ENCODE measurements at places on chromosomes 11 and 22.

DNA sequence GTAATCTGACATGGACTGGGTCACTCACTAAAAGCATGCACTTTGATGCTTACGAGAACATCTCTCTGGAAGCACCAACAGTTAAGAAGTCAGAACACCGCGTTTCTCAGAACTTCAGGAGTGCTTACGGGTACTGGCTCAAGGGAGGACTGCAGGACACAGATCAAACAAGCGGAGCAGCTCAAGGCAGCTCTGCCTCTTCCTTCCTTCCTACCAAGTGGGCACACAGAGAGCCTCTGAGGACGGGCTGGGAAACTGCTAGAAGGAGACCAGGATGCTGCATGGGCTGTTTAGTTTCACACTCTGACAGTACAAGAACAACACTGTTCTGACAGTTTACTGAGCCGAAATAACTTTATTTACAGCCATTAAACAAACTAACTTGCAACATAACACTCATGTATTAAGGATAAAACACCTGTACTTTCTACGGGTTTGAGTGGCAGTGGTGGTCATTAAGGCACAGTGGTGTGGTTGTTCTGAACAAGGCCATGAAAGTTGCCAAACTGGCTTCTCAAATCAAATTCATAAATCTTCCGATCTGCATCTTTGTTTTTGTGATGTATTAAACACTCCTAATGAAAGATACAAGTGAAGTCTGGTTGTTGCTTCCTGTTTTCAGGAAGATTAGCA, 37.5 kb downstream of the ARFGAP3 start:
- DNase-seq: no peak

GRCh38 chr11:2833716-2834502, 51.7 kb downstream of the CDKN1C start:
- DNase-seq: peak; percentile 35

DNA sequence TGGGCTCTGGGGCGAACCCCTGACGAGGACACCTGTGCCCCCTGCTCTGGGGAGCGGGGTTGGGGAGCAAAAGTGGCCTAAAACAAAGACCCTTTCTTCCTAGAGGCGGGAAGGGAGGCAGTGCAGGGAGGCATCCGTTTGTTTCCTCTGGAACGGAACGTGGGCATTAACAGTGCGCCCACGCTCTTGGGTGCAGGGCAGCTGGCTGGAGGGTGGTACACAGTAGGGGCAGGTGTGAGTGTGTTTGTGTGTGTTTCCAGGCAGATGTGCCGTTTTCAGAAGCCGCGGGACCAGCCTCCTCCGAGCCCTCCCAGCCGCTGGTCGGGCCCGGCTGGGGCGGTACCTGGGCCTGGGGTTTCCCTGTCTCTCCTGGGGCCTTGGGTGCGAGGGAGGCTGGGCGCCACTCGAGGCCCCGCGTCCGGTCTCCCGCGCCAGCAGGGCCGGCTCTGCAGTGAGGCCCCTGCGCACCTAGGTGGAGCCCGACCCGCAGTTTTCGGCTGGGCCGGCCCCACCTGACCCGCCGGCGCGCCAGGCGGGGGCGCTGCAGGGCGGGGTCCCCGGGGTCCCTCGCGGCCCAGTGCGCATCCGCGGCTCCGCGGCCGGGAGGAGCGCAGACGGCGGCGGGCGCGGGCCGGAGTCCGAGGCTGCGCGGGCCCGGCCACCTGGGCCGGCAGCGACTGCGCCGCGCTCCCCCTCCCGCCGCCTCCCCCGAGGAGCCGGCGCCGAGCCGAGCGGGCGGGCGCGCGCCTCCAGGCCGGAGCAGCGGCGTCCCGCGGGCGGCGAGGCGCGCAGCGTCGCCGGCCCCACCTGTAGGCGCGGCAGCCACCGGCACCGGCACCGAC, 1252.7 kb downstream of the BRD1 start:
- DNase-seq: no peak

DNA sequence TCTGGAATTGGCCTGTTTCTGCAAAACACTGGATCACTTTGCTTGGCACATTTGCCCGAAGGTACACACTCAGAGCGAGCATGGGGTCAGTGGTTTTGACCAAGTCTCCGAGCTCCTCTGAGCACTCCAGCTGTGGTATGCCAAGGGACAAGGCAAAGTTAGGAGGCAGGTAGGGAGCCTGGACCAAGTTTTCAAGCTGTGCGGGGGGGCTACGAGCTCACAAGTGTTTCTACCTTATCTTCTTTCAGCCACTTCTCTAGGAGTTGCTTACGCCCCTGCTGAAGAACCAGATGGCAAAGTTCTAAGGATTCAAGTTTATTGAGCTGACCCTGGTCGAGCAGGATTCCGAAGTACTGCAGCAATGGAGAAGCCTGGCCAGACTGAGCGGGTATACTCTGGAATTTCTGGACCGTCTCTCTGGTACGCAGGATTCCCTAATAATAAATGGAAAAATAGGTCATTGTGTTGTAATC, 54.7 kb upstream of the SLC25A1 start:
- DNase-seq: no peak

- no peak for DNase-seq
Measured at GRCh38 chr11:108906329-108906728, 241.5 kb downstream of the DDX10 start.

GRCh38 chr11:119551420-119552105, 128.6 kb upstream of the THY1 start:
- no peak for DNase-seq

GRCh38 chr11:12813371-12814225, 139.4 kb downstream of the TEAD1 start:
- DNase-seq: no peak

DNA sequence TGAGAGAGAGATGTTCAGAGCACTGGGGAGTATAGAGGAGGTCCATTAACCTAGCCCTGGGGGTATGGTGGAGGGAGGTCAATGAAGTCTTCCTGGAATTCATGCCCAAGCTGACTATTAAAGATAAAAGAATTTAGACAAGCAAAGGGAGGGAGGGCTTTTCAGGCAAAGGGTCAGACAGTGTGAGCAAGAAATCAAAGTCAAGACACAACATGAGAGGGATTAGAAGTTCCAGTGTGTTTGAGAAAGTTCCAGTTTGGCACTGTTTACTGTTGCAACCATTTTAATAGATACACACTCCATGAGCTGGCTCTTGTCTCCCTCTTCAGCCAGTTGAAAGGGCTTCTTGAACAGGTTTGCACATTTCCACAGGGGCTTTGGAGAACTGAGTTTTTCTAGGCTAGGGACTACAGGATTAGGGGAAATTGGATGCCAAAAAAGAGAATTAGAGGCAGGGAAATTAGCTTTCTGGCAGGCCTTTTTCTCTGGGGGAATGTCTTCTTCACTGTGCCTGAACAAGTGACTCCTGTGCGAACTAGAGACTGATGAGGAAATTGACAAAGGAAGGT, 14.7 kb upstream of the NNMT start:
- no peak for DNase-seq

- DNase-seq: no peak
Measured at GRCh38 chr11:13310443-13310842, 32.9 kb downstream of the BMAL1 start.

DNA sequence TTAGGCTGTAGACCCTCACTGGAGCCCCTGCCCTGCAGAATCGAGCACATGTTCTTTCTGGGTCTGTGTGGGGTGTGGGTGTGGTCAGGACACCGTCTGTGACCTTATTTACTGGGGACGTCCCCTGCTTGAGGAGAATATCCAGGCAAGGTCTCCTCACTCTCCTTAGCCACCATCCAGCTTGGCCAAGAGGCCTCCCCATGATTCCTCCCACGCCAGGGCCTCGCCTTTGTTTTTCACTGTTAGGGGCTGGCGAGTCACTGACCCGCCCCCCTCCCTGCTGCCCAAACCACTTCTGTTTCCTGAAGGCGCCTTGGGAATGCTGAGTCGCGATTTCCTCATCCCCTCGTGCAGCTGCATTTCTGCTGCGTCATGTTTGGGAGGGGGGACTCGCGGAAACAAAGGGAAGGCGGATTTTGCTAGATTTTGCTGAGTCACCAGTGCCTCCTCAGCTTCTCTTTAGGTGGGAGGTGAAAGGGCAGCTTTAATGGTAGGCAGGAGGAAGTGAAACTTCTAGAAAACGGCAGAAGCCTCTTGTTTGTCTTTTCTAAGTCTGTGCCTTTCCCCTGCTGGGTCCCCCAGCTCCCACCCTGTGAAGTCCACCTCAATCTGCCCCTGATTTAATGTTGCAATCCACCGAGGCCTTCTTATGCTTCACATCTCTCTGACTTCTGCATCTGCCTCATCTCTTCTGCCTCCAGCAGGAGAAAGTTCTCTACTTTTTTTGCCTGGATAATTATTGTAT, 4.0 kb upstream of the HMOX1 start:
- DNase-seq: peak; percentile 93

DNA sequence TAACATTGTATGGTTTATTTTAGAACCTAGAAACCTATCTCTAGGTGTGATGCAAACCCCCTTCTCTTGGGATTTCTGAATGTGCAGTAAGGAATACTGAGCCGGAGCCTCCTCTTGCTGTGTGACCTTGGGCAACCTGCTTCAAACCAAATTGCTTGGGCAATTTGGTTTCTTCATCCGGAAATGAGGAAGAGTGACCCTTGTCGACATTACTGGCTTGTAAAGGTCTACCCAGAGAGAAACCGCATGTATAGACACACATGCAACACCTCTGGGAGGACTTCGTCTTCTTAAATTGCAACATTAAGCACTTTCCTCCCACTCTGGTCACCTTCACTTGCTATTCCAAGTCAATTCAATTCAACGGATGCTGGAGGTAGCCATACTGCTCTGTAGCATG, 19.6 kb upstream of the TP53I11 start:
- no peak for DNase-seq

GRCh38 chr11:82995754-82996398, 75.8 kb downstream of the RAB30 start:
- DNase-seq: peak; percentile 45

GRCh38 chr22:44535362-44536095, 37.5 kb upstream of the RTL6 start:
- no peak for DNase-seq

GRCh38 chr11:9461760-9462134, 935 bp downstream of the ZNF143 start:
- DNase-seq: no peak

GRCh38 chr11:117094776-117095175, 3.5 kb downstream of the SIK3 start:
- no peak for DNase-seq

DNA sequence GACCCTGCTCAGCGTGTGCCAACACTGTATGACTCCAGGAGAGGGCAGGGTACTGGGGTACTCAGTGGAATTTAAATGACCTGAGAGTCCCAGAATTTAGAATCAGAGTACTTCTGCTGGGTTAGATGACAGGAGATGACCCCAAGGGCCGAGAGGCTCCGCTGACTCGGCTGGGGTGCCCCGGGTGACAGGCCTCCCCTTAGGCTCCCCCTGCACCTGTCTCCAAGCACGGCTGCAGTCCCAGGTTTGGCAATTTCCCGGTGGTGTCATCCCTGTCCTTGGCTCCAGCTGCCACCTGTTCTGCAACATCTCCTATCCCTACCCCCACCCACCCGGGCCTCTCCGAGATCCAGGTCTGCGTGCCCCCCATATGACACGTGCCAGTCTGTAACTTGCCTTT, 1.3 kb downstream of the ACTN3 start:
- DNase-seq: no peak

DNA sequence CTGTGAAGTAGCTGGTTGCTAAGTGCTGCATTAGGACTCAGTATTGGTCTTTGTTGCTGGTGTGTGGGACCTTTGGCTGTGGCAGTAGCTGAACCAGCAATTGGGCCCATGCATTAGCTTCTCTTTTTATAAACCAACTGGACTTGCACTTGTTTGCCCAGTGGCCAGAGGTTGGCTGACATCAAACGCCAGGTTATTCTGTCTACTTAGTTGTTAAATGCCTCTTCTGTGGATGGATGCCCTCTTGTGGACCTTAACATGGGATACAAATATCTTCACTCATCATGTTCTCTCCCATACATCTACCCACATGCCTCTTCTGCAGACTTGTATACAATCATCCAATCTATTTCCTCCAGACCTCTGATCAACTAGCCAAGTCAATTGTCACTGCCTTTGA, 26.4 kb upstream of the ARHGAP20 start:
- DNase-seq: no peak

DNA sequence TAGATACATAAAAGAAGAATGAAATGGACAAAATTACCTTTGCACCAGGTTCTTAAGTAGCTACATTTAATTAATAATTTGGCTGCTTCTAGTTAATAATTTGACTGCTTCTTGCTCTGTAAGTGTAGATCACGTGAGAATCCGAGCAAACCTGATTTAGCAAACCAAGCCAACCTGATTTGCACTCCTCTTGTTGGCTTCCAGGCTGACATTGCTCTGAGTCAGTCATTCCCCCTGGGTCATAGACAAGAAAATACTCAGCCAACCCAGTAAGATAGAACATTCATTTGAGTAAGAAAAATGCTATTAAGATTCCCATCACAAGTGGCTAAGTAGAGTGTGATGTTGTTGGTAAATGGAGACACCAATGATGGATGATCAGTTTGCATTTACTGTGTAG, 304.1 kb downstream of the C11orf87 start:
- DNase-seq: no peak

DNA sequence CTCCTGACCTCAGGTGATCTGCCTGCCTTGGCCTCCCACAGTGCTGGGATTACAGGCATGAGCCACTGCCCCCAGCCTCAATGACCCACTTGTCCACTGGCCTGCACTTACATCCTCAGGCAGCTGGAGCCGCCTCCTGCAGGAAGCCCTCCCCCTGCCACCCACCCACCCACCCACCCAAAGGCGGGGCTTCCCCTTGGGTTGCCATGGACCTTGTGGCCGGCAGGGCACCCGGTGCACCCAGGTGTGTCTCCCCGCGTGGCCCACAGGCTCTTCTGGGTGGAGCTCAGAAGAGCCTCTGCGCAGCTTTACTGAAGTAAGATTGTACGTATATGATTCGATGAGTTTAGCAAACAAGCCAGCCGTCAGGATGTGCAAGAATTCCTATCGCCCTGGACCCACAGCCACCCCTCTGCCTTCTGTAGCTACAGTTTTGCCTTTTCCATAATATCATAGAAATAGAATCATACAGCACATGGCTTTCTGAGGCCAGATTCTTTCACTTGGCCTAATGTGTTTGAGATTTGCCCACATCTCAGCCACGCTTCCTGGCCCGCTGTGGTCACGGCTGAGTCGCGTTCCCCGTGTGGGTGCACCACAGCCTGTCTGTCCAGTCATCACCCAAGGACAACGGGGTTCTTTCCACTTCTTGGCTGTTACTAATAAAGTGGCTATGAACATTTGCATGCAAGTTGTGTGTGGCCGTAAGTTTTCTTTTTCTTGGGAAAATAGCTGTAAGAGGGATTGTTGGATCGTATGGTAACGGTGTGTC, 5.3 kb upstream of the BRSK2 start:
- peak; percentile 19 for DNase-seq

DNA sequence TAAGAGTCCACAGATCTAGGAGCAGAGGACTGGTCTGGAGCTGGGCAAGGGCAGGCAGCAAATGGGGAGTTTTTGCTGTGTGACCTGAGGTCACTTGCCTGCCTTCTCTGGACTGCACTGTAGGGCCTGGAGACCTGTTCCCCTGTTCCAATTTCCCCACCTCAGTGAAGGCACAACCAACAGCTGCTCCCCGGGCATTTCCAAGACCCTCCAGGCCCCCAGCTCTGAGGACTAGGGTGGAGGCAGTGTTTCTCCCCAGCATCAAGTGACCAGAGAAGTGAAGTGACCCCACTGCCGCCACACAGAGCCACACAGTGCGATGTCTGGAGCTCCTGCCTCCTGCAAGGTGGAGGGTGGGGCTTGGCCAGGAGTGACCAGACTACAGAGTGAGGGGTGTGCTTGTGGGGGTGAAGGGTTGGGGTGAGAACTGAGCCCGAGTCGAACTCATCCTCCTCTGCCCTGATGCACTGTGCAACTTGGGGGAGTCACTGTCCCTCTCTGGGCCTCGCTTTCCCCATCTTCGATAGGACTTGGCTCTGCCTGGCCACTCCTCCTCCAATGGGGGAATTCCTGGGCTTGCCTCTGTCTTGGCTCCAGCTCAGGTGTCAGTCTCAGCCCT, 21.6 kb downstream of the P2RY2 start:
- DNase-seq: no peak
